ENCODE measurements at places on chromosomes 5 and 9.

DNA sequence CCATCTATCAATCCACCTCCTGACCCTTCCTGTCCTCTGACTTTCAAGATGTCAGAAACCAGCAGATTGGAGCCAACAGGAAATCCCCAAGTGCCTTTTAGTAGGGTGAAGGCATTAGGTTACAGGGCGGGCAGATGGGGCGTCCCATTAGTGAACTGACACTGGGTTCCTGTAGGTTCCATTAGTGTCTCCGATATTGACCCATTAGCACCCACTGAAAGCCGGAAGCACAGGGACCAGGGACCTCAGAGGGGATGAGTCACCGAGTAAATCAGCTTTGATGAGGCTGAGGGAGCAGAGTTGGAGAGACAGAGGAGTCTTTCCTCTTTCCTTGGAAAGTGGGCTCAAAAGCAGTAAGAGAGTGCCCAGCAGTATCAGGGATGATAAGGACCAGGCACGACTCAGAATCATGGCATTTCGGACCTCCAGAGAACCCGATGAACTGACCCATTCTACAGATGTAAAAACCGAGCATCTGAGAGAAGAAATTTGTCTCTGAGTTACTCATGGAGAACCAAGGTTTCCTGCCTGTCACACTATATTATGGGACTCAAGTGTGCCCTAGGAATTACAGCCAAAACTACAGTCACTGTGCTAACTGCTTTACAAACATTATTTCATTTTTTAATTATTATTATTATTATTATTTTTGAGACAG is 47.2 kb upstream of the FABP6 start:
- DNase-seq = no peak

- peak; percentile 45 for DNase-seq
These were observed 62.6 kb downstream of the SEMA5A start for GRCh38 chr5:9483243-9483642.

DNA sequence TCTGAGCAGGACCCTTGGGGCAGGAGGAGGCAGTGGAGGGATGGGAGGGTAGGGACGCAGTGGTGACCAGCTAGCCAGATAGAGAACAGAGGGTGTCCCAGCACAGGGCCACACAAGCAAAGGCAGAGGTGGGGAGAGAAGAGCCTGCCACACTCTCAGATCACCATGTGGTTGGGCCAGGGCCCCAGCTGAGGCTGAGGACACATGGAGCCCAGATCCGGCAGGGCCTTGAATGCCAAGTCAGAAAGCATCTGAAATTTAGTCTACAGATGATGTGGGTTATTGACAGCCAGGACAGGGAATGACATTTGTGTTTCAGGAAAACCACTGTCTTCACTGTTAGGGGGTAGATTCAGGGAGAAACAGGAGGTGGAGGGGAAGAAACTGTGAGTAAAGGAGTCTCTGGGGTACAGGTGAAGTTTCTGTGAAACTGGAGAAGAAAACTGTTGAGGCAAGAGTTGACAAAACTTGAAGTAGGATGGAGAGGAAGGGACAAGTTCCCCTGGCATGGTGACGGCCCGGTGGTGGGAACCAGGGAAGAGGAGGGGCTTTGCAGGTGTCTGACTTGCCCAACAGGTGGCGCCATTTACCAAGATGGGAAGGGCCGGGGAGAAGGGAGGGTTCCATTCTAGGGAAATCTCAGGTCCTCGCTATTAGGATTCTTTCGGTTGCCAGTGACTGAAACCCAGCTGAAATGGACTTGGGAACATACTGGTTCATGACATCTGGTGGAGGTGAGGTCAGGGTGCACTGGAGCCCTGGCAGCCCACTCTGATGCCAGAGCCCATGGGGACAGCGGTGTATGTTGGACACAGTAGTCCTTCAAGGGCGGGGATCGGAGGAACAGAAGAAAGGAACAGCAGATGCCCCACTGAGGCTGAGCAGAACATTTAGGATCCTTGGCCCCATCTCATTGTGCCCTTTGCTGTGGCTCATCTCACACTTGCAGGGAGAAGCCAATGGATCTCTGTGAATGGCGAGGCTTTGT is 100.1 kb downstream of the KCNIP1 start:
- peak; percentile 44 for DNase-seq

- peak; percentile 77 for DNase-seq
These were observed 3.9 kb downstream of the TEX53 start for GRCh38 chr9:114653556-114654159.

- DNase-seq = peak; percentile 6
These were observed 15.4 kb downstream of the CCL28 start for GRCh38 chr5:43396762-43397304.

DNA sequence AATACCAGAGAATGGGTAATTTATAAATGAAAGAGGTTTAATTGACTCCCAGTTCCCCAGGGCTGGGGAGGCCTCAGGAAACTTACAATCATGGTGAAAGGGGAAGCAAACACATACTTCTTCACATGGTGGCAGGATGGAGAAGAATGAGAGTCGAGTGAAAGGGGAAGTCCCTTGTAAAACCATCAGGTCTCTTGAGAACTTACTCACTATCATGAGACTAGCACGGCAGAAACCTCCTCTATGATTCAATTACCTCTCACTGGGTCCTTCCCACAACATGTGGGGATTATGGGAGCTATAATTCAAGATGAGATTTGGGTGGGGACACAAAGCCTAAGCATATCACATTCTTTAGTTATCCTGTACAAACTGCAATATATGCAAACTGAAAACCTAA is 609.4 kb downstream of the MTRR start:
- DNase-seq = no peak

DNA sequence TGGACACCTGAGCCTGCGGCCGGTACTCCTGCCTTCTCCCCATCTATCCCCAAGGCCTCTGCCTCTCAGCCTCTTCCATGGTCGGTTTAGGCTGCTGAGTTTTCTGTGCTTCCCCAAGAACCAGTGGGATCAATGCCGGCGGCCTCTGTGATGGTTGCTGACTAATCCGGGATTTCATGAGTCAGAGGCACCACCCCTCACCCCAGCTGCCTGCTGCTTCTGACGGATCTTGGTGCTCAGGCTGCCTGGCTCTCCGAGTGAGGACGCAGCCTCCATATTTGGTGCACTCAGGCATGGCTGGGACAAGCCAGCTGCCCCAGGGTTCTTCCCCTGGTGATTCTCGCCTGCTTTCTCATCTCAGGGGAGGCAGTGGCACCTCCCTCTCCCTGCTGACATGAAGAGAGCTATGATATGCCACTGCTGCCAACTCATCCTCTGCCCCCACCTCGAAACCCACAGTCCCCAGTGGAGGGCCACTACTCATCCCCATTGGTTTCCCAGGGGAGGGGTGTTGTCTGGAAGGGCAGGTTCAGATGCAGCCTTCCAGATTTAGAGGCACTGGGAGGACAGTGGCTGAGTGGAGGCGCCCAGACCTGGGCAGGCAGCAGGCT is 3.3 kb upstream of the MAN1B1 start:
- peak; percentile 98 for DNase-seq

DNA sequence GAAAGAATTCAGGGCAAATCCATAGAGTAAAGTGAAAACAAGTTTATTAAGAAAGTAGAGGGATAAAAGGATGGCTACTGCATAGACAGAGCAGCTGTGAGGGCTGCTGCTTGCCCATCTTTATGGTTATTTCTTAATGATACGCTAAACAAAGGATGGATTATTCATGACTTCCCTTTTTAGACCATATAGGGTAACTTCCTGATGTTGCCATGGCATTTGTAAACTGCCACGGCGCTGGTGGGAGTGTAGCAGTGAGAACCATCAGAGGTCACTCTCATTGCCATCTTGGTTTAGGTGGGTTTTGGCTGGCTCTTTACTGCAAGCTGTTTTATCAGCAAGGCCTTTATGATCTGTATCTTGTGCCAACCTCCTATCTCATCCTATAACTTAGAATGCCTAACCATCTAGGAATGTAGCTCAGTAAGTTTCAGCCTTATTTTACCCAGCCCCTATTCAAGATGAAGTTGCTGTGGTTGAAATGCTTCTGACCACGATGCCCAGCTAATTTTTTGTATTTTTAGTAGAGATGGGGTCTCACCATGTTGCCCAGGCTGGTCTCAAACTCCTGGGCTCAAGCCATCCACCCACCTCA is 42.1 kb downstream of the RFK start:
- no peak for DNase-seq

DNA sequence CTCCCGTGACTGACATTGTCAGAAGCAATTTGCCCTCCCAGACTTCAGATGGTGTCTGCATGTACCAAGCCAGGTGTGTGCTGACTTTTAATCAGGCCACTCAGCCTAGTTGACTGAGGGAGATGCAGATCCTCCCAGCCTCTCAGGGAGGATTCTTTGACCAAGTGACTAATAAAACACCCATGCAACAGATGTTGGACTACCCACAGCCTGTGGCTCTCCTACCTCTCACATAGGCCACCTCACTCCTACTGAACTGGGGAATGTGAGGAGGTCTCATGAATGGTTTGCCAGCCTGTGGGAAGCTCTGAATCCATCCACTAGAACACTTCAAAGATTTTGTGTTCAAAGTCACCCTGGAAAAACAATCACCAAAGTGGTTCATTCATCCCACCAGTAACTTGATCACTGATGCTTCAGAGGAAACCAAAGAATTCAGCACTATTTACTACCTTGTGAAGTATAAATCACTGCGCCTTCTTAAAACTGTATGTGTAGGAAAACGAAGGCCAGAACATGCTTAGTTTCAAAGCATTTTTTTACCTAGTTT is 80.1 kb downstream of the ESM1 start:
- no peak for DNase-seq

DNA sequence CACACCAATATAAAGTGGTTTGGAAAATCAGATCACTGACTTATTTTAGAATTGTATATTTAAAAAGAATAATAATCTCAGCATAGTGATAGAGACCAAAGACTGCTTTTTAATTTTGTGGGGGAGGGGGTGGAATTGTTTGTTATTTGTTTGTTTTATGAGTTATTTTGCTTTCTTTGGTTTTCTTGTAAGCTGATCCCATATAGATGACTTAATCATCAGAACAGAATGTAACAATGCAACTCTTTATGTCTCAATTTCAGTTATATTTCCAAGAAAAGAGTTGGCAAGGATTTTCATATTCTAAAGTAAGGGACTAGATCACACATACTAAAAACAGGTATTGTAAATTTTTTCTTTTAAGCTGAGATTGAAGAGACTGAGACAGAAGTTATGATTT is 984.9 kb downstream of the TLE4 start:
- no peak for DNase-seq

GRCh38 chr9:68546596-68547390 is 6.1 kb upstream of the TMEM252 start:
- DNase-seq = no peak

DNA sequence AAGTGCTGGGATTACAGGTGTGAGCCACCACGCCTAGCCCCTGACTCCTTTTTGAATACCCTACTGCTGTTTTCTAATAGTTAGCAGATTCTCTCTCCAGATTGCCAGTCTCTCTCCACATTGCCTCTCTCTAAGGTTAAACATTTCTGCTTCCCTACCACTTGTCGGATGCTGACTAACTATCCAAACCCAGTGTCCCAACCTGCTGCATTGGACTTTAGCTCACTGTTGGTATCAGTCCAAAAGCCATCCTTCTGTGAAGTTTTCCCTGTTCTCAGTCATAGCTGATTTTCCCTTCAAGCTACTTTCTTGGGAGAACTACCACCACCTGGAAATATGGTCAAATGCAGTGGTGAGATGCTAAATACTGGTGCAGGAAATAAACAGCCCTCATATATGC is 48.7 kb downstream of the TLR4 start:
- no peak for DNase-seq
